ENCODE measurements at places on chromosomes 4 and X.

DNA sequence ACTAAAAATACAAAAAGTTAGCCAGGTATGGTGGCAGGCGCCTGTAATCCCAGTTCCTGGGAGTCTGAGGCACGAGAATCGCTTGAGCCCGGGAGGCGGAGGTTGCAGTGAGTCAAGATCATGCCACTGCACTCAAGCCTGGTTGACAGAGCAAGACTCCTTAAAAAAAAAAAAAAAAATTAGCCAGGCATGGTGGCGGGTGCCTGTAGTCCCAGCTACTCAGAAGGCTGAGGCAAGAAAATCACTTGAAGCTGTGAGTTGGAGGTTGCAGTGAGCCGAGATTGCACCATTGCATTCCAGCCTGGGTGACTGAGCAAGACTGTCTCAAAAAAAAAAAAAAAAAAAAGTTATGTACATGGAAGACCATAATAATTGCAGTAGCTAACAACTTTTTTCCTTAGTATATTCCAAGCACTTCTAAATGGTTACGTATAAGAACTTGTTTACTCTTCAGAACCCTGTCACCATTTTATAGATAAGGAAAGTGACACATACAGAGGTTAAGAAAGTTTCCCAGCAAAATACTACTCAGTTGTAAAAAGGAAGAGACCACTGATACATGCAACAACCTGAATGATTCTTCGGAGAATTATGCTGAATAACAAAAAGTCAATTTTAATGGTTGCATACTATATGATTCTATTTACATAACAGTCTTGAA, 24.5 kb downstream of the RUFY3 start:
- no peak for DNase-seq

GRCh38 chr4:127219232-127219631, 413.5 kb upstream of the INTU start:
- DNase-seq: no peak

DNA sequence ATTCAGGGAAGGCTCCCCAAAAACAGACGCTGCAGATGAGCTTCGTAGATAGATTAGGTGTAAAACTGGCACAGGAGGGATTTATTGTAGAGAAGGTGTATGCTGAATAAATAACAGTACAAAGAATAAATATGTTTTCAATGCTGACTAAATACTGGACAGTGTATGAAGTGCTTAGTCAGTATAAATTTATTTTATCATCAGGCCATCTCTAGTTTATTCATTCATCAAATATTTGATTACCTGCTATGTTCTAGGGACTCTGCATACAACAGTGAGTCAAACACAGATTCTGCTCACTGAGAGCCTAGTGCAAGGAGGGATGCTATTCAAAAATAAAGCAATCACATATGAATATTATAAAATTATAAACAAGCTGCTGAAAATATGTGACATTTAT, 63.6 kb upstream of the TSPAN5 start:
- no peak for DNase-seq

DNA sequence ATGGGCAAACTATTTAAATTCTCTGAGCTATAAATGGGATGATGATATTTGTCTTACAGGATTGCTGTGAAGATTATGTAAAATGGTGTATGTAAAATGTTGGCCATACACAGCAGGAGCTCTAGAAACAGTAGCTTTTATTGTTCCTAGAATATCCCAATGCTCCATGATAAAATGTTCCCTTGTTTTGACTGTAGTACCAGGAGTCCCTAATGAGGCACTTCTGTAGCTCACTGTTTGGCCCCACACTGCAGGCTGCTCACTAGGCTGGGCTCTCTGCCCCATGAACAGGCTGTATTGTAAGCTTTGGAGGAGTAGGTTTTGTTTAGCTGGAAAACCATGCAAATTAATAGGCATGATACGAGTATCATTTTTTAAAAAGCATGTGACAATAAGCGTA, 3.3 kb upstream of the FGA start:
- no peak for DNase-seq

DNA sequence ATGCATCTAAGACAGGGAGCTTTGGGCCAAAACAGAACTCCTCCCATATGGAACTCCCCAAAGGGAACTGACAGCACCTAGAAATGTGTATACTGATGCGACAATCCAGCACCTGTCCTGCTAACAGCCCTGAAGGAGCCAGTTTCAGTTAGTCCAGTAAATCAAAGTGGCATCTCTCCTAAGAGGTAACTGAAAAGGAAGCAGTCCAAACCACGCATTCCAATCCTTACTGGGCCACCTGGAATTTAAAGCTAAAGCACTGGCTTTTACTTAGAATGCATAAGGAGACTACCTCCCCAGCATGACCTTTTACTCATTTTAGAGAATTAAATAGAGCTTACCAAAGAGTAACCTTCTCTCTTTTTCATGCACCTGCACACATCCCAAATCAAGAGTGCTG, 586.8 kb upstream of the PITX2 start:
- no peak for DNase-seq

- DNase-seq: no peak
Observed at GRCh38 chr4:153676984-153677383, 7.1 kb upstream of the TLR2 start.
